ENCODE measurements at places on chromosomes 12 and 14.

GRCh38 chr12:89160716-89161123, 191.6 kb downstream of the DUSP6 start:
- DNase-seq, result peak; percentile 52

- no peak for DNase-seq
Observed at GRCh38 chr14:64817631-64818030, 62.1 kb downstream of the SPTB start.

DNA sequence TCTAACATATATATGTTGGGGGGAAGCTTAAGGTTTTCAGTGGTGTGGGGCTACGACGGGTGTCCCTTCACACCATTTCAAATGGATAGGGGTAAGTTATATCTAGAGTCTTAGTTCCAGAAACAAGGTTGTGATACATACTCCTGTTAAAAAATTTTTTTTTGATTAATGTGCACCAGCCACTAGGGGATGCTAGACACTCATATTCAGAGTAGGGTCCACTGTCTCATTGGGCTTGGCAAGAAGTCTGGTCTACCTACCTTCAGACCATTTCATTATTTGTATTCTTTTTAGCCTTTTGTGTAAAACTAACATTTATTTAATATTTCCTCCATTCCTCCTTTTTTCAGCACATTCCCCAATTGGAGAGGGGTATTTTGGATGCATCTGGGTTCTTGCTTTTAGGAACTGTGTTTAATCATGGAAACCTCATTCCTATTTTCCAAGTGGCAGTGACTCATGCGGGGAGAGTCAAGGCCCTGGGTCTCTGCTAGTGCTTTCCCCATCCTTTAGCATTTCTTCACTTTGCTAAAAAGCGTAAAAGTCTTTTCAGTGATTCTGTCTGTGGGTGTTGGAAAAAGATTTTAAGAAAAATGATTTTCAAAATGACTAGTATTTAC, 33.4 kb downstream of the ANO4 start:
- DNase-seq, result no peak

GRCh38 chr12:105822131-105823105, 316.3 kb downstream of the NUAK1 start:
- DNase-seq, result no peak

DNA sequence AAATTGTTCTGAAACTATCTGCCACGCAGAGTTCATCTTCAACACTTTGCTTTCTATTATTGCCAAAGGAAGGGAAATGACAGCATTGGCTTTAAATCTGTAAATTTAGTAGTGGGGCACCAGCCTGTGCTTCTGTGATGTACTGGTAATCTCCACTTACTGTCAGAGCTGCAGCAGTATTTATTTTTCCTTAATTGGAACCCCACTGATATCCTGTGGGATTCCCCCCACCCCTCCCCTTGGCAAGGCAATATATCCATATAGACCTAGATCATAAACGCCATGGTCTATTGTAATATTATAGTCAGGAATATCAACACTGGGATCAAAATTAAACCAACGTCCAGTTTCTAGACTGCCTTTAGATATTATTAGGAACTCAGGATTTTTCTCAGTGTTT, 96.7 kb downstream of the RMST start:
- no peak for DNase-seq

DNA sequence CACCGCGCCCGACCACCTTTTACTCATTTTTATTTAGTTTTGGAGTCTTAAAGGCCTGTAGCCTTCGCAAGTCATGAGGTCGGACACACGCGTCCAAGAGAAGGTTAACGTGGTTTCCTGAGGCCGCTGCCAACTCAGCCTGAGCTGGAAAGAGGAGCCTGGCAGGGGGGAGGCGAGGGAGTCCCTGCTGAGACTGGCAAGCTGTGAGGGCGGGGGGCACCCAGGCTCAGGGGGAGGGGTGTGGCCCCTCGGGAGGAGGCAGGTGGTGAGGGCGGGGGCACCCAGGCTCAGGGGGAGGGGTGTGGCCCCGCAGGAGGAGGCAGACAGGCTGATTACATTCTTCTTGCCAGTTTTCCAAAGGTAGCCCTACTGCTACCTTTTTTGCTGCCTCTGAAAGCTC, 143.2 kb downstream of the PIWIL1 start:
- no peak for DNase-seq

DNA sequence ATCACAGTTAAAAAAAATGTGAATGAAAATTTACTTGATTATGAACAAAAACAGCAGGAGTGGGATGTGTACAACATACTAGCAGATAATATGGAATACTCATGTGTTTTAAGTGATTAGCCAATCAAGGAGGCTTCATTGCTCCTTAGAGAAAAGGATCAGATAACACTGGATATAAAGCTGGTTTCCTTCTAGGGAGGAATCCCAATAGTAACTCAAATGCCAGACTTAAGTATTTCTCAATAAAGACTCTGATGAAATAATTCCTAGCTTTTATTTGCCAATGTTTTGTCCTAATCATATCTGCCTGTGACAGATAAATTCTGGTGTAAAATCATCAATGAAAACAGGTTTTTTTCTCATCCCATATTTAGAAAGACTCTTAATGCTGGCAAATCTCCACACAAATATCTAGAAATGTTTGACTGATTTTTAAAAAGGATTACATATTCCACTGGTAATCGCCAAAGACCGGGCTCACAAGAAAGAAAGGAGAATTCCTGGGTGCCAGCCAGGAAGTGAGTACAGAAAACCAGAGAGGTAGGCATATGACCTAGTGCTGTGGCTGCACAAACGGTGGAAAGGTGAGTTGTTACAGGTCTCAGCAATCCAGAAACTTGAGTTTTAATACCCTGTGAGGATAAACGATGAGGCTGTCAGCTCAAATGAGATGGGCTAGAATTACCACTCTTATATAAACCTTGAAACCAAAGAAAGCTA, 108.6 kb upstream of the TTC7B start:
- DNase-seq, result no peak

- DNase-seq, result no peak
Observed at GRCh38 chr12:85836197-85837090, at the start of gene RASSF9. RASSF9 (minus strand) TSS chr12:85836409; CDS start chr12:85836201, 208 bp downstream.

GRCh38 chr14:84403585-84403984, 1126.4 kb upstream of the FLRT2 start:
- DNase-seq, result no peak

DNA sequence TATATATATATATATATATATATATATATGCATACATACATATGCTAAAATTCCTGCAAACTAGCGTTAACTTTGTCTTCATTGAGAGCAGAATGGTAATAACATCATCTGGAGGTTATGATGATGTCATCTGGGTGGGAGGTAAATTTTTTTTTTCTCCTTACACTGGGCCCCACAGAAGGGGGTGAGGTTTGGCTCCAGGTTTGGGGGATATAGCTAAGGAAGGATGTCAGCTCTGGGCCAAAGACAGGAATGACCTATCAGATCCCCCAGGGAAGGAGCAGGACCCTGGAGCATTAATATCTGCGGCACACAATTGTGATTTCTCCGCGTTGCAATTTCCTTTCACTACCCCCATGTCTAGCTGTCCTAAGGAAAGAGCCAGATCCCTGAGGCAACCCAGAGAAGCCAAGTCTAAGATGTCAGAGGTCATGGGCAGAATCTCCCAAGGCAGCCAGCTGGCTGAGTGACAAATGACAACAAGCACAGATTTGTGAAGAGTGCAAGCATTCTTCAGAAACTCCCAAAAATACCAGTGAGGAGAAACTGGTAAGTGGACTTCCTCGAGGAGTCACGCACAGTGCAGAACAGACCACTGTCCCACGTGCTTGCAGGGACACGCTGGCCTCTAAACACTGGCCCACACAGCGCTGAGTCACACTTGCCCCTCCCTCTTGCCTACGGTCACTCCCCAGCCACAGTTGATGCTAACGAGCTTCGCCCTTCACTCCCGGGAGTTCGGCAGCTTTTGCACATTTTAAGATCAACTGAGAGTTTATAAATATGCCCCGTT, 9.9 kb downstream of the UBC start:
- no peak for DNase-seq

DNA sequence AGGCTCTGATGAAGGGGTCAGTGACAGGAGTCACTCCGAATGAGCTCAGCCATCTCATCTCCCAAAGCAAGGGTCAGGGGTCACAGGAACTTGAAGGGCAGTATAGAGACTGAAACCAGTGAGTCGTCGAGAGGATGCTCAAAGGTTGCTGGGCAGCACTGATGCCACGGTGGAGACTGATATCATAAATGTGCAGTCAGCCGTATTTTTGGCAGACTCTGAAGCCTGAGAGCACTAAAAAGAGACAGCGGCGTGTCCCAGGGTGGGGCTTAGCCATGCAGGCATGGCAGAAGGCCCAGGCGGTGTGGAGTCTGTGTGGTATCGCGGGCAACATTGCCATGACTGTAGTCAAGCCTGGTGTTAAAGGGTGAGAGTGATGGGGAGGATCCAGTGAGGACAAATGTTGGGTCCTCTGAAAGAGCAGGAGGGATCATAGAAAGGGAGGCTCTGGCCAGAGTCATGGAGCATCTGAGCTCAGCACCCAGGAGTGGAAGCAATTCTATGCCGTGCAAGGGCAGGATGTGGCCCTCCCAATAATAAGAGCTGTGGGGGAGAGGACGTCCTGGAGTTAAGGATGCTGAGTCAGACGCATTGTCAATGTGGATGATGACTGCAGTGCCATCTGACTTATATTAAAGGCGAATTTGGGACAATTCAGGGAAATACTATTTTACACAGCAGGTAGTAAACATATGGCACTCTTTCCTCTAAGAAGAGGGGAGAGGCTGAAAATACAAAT, 241.2 kb upstream of the FKBP4 start:
- DNase-seq, result no peak

- DNase-seq, result no peak
Observed at GRCh38 chr14:81831128-81831820, 297.6 kb upstream of the SEL1L start.

DNA sequence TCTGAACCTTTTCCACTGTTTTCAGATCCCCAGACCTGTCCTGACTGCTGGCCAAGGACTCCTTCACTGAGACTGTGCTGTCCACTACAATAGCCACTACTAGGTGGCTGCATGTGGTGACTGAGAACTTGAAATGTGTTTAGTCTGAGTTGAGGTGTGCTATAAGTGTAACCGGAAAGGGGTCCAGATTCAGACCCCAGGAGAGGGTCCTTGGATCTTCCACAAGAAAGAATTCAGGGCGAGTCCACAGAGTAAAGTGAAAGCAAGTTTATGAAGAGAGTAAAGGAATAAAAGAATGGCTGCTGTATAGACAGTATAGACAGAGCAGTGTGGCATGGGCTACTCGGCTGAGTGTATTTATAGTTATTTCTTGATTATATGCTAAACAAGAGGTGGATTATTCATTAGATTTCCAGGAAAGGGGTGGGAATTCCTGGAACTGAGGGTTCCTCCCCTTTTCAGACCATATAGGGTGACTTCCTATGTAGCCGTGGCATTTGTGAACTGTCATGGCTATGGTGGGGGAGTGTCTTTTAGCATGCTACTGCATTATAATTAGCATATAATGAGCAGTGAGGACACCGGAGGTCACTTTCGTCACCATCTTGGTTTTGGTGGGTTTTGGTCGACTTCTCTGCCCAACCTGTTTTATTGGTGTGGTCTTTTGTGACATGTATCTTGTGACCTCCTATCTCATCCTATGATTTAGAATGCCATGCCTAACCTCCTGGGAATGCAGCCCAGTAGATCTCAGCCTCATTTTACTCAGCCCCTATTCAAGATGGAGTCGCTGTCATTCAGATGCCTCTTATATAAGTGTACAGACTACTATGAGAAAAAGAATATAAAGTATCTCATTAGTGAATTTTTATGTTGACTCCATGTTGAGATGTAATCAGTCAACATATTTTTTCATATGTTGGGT, 70.0 kb upstream of the SRSF5 start:
- no peak for DNase-seq

Data from activated T-cell treated with anti-CD3 and anti-CD28 coated beads for 48 hours (primary cell).